ENCODE measurements at places on chromosomes 3 and 15.
A peak's percentile ranks its signal among the peaks of the same experiment; 100 is the strongest.

- DNase-seq = peak; percentile 93
Measured at GRCh38 chr3:30443756-30444673, 162.4 kb upstream of the TGFBR2 start.

GRCh38 chr3:11534011-11534792 is 109.5 kb downstream of the VGLL4 start:
- peak; percentile 46 for DNase-seq

GRCh38 chr3:98534734-98535133 is 3.0 kb downstream of the GPR15 start:
- no peak for DNase-seq

- DNase-seq = no peak
Measured at GRCh38 chr3:182364323-182364722, 429.0 kb upstream of the ATP11B start.

DNA sequence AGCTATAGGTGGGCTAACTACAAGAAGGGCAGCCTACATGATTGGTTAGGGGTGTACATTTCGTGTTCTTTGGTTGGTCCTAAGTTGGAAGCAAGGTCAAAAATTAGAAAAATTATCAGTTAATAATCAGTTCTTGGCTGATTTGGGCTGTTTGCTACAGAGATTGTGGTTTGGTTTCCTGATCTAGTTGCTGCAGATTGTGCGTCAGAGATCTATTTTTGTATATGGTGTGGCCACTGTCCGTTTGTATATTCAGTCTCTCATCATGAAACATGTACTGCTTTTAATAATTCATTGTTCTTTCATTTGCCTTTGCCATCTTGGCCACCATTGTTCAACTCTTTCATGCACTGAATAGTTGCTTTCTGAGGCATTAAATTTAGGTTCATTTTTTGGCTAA is 80.9 kb downstream of the LRRC3B start:
- DNase-seq = no peak

DNA sequence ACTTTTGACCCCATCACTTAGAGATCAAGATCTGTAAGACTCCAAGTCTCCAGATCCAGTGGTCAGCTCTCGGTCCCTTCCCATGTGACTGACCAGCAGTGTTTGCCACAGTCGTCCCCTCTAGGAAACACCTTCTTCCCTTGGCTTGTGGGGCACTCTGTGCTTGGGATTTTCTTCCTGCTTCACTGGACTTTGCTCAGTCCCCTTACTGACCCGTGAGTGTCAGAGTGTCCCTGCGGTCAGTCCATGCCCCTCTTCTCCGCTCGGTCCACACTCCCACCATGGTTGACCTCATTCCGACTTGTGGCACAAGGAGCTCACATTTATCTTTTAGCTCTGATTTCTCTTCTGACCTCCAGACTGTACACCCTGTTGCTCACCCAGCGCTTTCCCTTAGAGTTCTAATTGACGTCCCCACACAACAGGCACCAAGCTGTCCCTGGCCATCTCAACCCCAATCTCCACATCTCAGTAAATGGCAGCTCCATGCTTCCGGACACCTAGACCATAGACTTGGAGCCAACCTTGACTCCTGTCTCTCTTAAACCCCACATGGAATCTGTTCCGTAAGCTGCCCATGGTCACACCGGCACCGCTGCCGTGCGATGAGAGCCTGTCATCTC is 67.9 kb downstream of the APBA2 start:
- DNase-seq = no peak

GRCh38 chr15:58505581-58505980 is 73.8 kb downstream of the LIPC start:
- peak; percentile 31 for DNase-seq

DNA sequence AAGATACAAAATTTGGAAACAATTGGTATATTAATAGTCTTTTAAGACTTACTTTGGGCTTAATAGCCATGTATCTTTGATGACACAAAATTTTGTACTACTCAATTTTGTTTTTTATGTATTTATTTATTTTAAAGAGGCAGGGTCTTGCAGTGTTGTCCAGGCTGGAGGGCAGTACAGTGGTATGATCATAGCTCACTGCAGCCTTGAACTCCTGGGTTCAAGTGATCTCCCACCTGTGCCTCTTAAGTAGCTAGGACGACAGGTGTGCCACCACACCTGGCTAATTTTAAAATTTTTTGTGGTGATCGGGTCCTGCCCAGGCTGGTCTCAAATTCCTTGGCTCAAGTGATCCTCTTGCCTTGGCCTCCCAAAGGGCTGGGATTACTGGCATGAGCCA is 6.5 kb downstream of the SPRED1 start:
- no peak for DNase-seq

DNA sequence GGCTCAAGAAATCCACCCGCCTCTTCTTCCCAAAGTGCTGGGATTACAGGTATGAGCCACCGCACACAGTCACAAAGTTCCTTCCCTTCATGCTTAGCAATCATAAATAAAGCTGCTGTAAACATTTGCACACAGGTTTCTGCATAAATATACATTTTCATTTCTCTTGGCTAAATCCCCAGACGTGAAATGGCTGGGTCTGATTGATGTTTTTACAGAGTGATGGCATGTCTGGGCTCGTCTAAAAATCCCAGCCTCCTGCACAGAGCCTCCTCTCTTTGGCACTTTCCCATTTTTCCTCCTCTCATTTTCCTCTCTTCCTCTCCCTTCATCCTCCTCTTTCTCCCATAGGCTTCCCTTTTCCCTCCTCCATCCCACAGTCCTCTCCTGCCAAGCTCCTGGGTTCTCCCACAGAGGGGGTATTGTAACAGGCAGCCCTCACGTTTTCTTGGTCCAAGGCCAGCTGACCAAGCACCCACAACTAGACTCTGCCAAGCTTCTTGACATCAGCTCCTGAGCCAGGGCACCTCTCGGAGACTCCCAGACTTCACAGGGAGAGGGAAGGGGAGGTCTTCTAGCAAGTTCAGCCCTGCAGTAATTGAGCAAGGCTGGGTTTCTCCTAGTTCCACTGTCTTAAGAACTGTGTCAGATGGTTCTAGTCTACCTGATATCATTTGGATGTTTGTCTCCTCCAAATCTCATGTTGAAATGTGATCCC is 10.5 kb upstream of the PLA2G4E start:
- no peak for DNase-seq

DNA sequence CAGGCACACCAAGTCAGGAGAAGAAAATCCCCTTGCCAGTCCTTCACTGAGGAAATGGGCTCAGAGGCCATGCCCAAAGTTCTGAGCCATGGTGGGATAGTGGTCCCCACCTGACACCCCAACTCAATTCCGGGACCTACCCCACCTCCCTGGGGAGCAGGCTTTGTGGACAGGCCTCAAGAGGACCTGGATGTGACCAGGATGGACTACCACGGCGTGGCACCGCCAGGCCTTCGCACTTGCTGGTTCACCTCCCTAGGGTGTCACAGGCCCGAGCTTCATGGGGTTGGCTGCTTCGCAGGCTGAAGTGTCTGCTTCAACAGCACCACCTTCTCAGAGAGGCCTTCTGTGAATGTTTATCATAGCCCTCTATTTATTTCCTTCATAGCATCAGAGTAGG is 31.7 kb downstream of the POC1A start:
- no peak for DNase-seq

GRCh38 chr3:49759226-49759625 is 27.1 kb downstream of the IP6K1 start:
- no peak for DNase-seq

DNA sequence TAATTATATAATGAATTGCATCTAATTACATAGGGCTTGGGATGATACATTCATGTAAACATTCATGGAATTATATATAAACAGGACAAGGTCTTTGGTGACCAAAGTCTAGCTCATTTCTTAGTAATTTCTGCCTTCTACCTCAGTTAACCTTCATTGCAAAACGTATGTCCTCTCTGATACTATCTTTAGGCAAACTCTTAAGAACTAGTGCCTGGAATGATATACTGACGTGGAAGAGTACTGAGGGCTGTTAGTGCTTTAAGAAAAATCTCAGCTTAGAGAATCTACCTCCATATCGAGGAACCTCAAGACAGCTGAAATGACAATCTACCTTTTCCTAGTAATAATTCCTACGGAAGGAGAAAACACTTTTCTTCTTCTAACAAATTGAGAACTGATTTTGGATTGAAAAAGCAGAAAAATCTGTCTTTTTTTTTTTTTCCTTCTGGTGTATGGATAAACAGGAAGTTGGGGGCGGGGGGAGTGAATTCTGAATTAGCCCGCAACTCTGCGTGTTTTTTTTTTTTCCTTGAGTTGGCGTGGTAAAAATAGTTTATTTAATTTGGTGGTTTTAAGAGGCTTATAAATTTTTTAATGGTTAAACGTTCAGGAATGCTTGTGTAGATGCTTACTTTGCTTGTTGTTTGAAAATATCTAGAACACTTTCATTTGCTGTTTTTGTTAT is 43.2 kb downstream of the RARB start:
- DNase-seq = peak; percentile 68

GRCh38 chr3:39965461-39965860 is 156.1 kb downstream of the MYRIP start:
- no peak for DNase-seq

- DNase-seq = no peak
Measured at GRCh38 chr3:169865176-169865767, 4.5 kb downstream of the LRRC31 start.

GRCh38 chr15:39770748-39771689 is 11.6 kb downstream of the FSIP1 start:
- peak; percentile 89 for DNase-seq

GRCh38 chr3:195122261-195122660 is 148.7 kb downstream of the XXYLT1 start:
- DNase-seq = no peak

- no peak for DNase-seq
Measured at GRCh38 chr15:30923429-30923828, 19.7 kb downstream of the FAN1 start.

- no peak for DNase-seq
Measured at GRCh38 chr3:144119633-144120032, 148.0 kb downstream of the DIPK2A start.

DNA sequence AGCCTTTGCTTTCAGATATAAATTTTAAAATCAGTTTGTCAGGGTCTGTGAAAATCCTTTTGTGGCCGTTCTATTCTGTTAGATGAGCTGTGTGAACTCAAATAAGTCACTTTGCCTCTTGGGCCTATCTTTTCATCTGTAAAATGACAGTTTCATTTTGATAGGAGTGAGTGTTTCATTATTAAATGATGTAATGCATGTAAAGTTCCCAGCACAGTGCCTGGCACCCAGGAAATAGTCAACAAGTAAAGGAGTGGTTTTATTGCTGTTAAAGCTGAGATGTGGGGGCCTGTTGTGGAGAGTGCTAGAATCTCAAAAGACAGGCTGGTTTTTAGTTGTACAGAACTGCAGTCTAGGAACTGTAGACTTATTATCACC is 394.5 kb upstream of the CFAP20DC start:
- no peak for DNase-seq

GRCh38 chr15:63414474-63415120 is 33.0 kb upstream of the CA12 start:
- DNase-seq = no peak

DNA sequence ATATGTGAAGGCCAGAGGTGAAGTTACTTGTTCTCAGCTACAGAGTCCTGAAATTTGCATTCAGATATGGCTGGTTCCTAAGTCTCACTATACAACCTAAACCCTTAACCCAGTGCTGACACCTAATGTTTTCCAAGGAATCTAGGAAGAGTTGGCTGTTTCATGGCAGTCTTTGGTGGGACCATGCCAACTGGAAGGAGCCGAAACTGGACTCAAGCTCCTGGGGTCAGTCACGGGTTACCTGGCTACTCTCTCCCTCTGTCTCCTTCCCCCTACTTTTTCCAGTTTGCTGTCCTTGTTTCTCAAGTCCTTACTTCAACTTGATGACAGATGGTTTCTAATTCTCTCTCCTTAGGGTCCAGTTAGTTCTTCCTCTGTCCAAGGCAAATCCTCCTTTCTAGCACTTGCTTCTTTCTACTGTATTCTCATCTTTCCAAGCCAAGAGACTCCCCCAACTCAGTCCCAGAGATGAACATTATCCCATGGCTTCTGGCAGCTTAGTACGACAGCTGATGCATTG is 88.6 kb upstream of the COL6A5 start:
- DNase-seq = no peak

GRCh38 chr15:41024131-41024530 is 70.9 kb downstream of the CHAC1 start:
- peak; percentile 91 for DNase-seq

DNA sequence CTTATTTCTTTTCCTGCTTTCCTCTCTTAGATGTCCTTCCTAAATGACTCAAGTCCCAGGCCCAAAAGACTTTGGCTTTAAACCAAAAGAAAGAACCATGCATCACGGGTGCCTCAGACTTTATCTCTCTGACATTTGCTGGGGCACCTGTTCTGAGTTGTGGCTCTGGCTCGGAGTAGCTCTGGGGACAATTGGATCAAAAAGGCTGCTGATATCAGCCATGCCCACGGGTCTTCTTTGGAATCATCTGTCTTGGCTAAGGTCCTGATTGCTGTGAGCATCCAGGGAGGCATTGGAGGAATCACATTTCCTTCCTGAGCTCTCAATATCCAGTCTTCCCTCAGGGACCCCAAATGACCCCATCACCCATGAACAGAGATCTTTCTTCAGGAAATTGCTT is 59.9 kb downstream of the CLSTN2 start:
- no peak for DNase-seq

DNA sequence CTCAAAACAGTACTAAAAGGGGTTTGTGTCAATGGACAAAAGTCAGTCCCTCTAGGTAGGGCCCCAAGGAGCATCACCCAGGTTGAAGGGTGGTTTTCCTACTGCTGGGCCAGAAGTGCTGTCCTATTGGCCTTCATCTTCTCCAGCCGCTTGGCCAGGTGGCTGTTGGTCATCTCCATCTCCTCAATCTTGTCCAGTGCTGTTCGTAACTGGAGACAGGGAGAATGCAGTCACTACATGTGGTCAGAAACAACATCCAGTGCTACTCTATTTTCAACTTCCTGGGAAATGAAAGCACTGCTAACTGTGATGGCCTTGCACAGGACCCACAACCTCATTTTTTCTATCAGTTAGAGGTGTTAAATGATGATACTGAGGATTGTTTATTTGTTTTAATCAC is 60.4 kb downstream of the MLH1 start:
- DNase-seq = no peak

GRCh38 chr15:87746333-87746732 is 510.2 kb downstream of the NTRK3 start:
- DNase-seq = peak; percentile 52

GRCh38 chr3:109685084-109686079 is 348.0 kb upstream of the DPPA4 start:
- DNase-seq = peak; percentile 96

GRCh38 chr15:28960979-28961378 is 75.2 kb downstream of the APBA2 start:
- DNase-seq = peak; percentile 55

- DNase-seq = peak; percentile 90
Measured at GRCh38 chr3:157832588-157832987, 273.6 kb downstream of the SHOX2 start.

- DNase-seq = no peak
Measured at GRCh38 chr15:39142500-39142899, 438.4 kb upstream of the THBS1 start.

GRCh38 chr15:76010613-76011012 is 1.6 kb downstream of the NRG4 start:
- DNase-seq = no peak

DNA sequence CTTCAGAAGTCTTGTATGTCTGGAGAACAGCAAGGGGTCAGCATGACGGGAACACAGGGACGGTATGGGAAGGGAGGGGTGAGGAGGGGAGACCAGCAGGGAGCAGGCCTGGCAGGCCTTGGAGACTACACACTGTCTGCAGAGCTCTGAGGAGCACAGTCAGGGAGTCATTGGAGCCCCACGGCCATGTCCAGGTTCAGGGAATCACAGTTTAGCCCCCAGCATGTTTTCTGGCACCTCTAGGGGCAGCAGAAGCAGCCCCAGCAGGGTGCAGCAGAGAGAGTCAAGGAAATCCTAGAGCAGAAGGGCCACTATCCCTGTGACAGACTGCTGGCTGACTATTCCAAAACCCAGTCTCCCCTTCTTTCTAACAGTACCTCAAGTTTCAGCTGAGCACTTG is 3.2 kb downstream of the LAMP3 start:
- no peak for DNase-seq
